ENCODE measurements at places on chromosomes 5 and 9.
A peak's percentile ranks its signal among the peaks of the same experiment; 100 is the strongest.

GRCh38 chr9:97563458-97564135 is 62.1 kb downstream of the TMOD1 start:
- DNase-seq: peak; percentile 31

DNA sequence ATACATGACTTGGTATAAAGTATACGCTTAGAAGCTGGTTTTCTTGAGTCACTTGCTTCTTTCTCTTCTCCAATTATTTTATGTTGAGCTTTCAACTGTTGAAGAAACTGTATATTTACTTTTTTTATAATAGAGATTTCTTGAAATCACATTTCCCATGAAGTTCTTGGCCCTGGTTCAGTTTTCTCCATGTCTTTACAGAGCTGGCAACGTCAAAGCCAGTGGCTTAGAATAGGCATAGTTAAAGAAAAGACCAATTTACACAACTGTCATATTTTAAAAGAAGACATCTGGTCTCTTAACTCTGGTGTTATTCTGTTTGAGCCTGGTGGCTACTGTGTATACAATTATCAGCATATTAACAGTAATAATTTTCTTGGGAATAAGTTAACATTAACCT is 1249.3 kb downstream of the CDH12 start:
- no peak for DNase-seq

- no peak for DNase-seq
These were observed 29.1 kb upstream of the PRDM12 start for GRCh38 chr9:130635306-130635705.

- DNase-seq: no peak
These were observed 188.7 kb upstream of the MRPS30 start for GRCh38 chr5:44619875-44620610.

DNA sequence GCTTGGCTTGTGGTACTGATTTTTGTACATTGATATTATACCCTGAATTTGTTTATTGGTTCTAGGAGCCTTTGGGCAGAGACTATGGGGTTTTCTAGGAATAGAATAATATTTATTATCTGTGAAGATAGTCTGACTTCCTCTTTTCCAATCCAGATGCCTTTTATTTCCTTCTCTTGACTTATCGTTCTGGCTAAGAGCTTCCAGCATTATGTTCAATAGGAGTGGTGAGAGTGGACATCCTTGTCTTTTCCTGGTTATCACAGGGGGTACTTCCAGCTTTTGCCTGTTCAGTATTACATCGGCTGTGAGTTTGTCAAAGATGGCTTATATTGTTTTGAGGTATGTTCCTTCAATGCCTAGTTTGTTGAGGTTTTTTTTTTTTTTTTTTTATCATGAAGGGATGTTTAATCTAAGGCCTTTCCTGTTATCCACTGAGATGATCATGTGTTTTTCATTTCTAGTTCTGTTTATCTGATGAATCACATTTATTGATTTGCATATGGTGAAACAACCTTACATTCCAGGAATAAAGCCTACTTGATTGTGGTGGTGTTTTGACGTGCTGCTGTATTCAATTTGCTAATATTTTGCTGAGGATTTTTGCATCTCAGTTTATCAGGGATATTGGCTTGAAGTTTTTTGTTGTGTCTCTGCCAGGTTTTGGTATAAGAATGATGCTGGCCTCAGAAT is 77.5 kb downstream of the CERT1 start:
- DNase-seq: no peak

DNA sequence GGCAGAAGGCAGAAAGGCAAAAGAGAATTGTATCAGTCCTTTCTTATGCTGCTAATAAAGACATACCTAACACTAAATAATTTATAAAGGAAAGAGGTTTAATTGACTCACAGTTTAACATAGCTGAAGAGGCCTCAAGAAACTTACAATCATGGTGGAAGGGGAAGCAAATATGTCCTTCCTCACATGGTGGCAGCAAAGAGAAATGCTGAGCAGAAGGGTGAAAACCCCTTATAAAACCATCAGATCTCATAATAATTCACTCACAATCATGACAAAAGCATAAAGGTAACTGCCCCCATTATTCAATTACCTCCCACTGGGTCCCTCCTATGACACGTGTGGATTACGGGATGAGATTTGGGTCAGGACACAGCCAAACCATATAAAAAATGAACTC is 312.5 kb upstream of the PTGER4 start:
- DNase-seq: no peak

DNA sequence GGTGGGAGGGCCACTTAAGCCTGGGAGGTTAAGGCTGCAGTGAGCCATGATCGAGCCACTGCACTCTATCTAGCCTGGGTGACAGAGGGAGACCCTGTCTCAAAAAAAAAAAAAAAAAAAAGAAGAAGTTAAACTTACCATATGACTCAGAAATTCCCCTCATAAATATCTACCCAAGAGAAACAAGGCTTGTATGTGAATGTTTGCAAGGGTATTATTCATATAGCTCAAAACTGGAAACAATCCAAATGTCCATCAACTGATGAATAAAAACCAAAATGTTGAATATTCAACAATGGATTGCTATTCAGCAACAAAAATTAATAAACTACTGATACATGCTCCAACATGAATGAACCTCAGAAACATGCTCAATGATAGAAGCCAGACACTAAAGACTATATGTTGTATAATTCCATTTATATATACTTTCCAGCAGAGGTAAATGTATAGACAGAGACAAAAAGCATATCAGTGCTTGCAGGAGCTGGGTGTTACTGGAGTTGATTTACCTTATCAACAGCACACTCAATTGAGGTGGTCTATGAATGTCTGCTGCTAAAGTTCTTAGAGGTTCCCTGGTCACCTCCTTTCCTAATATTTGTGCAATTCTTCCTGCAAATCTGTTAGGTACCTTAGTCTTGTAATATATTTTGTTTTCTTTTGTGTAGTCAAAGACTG is 5.3 kb upstream of the SREK1 start:
- no peak for DNase-seq

DNA sequence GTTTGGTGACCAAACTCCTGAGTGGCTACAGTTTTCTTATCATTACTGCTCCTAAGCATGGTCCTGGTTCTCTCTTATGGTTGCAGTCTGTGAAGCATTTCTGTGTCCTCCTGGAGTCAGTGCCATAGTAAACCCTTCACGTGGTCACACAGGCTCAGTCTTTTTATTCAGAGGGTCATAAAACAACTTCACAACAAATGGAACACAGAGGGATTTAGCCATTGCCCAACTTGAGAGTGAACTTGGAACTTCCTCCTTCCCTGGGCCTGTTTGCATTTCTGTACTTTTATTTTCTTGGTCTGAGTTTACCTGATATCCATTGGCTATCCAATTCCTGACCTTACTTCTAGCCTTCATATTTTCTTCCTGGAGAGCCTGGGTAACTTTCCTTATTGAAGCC is 144.9 kb downstream of the CCDC192 start:
- DNase-seq: no peak
